ENCODE measurements at places on chromosomes 16 and 17.

DNA sequence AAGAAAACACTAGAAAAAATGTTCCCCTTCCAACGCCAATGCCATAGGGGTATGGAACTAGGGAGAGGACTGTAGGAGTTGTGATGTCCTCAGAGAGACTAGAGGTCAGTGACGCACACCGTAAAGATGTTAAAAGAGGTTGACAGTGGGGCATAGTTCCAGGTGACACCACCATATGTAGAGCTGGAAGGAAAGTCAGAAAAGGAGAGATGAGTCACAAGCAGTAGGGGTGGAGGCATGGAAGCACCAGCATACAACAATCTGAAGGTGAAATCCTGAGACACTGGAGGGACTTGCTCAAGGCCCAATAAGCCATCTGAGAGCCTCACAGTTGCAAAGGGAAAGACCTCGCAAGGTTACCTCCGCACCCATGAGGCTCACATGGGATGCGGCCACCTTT lies 76.0 kb downstream of the ZNF18 start:
- no peak for DNase-seq

GRCh38 chr16:86211800-86212199 lies 298.5 kb upstream of the FOXF1 start:
- no peak for DNase-seq

- no peak for DNase-seq
Measured at GRCh38 chr17:64103391-64104364, 26.3 kb downstream of the ERN1 start.

DNA sequence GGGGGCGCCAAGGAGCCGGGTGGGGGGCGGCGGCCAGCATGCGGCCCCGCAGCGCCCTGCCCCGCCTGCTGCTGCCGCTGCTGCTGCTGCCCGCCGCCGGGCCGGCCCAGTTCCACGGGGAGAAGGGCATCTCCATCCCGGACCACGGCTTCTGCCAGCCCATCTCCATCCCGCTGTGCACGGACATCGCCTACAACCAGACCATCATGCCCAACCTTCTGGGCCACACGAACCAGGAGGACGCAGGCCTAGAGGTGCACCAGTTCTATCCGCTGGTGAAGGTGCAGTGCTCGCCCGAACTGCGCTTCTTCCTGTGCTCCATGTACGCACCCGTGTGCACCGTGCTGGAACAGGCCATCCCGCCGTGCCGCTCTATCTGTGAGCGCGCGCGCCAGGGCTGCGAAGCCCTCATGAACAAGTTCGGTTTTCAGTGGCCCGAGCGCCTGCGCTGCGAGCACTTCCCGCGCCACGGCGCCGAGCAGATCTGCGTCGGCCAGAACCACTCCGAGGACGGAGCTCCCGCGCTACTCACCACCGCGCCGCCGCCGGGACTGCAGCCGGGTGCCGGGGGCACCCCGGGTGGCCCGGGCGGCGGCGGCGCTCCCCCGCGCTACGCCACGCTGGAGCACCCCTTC lies 484 bp downstream of the FZD2 start:
- no peak for DNase-seq

DNA sequence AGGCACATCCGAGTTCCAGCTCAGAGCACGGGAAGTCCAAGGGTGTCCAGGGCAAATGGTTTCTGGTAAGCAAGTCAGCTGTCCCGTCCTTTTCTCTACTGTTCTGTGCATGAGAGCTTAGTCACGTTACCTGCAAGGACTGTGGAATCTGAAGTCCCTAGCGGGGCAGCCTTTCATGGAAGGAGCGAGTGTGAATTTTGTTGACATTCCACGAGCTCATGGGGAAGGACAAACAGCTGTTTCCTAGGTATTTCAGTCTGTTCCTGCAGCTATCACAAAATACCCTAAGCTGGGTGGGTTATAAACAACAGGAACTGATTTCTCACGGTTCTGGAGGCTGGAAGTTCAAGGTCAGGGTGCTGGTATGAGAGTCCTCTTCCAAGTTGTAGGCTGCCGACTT lies 109.2 kb downstream of the SDR42E1 start:
- no peak for DNase-seq

DNA sequence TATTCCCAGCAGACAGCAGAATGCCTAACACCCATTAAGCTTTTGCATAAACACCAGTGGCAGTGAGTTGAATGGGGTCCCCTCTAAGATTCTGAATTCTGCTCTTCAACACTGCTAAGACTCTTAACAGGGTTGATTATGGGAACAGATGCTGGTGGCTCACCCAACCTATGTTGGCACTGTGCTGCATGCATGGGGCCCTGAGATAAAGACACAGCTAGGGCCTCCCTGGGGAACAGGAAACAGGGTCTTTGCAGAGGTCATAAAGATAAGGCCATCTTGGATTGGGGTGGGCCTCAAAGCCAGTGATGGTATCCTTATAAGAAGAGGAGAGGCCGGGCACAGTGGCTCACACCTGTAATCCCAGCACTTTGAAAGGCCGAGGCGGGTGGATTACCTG lies 190.8 kb downstream of the SLC39A11 start:
- no peak for DNase-seq

- no peak for DNase-seq
Measured at GRCh38 chr17:57577751-57578607, 167.1 kb downstream of the CCDC182 start.

GRCh38 chr17:82237083-82237745 lies 8.4 kb downstream of the SLC16A3 start:
- no peak for DNase-seq

- no peak for DNase-seq
Measured at GRCh38 chr16:75279305-75279704, 27.9 kb upstream of the BCAR1 start.

- no peak for DNase-seq
Measured at GRCh38 chr17:80519091-80519781, 25.4 kb upstream of the RPTOR start.
